ENCODE measurements at places on chromosomes 6 and 20. TPM values are rescaled to one million over a fixed set of nuclear protein-coding genes. Genes with fewer than 3 reads are reported as not detected.

The SGK1 gene
- total RNA-seq: 448 TPM

The OR2H1 gene
- not detected for total RNA-seq

- peaks cover 17% of the 10 kb centered on the region for H3K4me1 ChIP-seq
- DNase-seq: peak; percentile 81
- no peak overlapping the region for H3K27ac ChIP-seq
- H3K36me3 ChIP-seq: no peaks in the 10 kb centered on the region
- H3K27me3 ChIP-seq: peaks cover 7% of the 10 kb centered on the region
Observed at GRCh38 chr6:167736486-167737204, 90.1 kb upstream of the AFDN start.

DNA sequence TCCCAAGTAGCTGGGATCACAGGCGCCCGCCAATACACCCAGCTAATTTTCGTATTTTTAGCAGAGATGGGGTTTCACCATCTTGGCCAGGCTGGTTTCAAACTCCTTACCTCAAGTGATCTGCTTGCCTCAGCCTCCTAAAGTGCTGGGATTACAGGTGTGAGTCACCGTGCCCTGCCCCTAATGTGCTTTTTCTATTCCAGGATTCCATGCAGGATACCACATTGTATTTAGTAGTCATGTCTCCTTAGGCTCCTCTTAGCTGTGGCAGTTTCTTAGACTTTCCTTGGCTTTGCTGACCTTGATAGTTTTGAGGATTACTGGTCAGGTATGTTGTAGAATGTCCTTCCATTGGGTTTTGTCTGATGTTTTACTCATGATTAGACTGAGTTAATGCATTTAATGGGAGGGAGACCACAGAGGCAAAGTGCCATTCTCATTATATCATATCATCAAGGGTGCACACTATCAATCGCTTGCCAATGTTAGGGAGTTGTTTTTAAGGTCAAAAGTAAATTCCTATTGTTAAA lies 39.6 kb upstream of the TNFAIP3 start:
- H3K4me3 ChIP-seq: no peak overlapping the region
- H3K4me1 ChIP-seq: peaks cover 38% of the 10 kb centered on the region
- no peaks in the 10 kb centered on the region for H3K36me3 ChIP-seq
- DNase-seq: no peak

All from osteocyte (in vitro differentiated cells).